ENCODE measurements at places on chromosomes 1 and 21.
A peak's percentile ranks its signal among the peaks of the same experiment; 100 is the strongest.

DNA sequence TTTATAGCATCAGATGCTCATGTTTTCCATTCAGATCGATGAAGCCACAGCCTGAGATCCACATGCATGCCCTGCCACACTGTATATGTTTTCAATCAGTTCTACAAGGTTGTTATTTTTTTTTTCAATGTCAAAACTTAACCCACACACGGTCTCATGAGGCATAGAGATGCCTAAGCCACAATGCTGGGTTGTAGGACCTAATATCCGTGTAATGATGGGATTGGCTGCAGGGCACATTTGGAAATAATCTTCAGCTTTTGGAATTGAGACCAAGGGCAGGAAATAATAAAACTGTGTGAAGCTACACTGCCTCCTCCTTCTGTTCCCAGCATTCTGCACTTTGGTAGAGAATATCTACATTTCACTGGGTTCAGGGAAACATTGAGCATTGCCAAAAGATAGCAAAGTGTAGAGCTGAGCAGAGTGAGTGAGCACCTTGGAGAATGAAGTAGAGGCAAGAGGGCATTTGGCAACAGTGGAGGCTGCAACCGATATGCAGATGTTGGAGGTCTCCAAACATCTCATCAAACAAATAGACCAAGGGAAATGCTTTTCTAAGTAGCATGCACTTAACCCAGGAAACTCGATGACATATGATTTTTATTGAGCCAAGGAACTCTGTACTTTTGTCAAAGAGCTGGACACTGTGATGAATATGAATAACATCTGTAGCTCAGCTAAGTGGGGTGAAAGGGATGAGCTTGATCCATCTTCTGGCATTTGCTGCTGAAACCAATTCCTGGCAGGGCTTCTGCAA lies 176.7 kb downstream of the LYPLAL1 start:
- DNase-seq: no peak

GRCh38 chr1:11804666-11805421 lies 920 bp downstream of the MTHFR start:
- peak; percentile 59 for DNase-seq

GRCh38 chr21:42406201-42406621 lies 2.5 kb downstream of the UBASH3A start:
- peak; percentile 65 for DNase-seq

DNA sequence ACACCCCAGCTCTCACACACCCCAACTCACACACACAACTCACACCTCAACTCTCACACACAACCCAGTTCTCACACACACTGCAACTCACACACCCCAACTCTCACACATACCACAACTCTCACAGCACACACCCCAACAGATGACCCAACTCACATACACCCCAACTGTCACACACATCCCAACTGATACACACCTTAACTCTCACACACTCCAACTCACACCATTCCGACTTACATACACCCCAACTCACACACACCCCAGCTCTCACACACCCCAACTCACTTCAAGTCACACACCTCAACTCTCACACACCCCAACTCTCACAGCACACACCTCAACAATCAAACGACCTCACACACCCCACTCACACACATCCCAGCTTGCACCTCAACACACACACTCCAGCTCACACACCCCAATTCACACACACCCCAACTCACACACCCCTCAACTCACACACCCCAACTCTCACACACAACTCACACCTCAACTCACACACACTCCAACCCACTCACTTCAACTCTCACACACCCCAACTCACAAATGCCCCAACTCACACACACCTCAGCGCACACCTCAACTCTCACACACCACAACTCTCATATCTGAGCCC lies 66.3 kb downstream of the SETD4 start:
- DNase-seq: no peak

DNA sequence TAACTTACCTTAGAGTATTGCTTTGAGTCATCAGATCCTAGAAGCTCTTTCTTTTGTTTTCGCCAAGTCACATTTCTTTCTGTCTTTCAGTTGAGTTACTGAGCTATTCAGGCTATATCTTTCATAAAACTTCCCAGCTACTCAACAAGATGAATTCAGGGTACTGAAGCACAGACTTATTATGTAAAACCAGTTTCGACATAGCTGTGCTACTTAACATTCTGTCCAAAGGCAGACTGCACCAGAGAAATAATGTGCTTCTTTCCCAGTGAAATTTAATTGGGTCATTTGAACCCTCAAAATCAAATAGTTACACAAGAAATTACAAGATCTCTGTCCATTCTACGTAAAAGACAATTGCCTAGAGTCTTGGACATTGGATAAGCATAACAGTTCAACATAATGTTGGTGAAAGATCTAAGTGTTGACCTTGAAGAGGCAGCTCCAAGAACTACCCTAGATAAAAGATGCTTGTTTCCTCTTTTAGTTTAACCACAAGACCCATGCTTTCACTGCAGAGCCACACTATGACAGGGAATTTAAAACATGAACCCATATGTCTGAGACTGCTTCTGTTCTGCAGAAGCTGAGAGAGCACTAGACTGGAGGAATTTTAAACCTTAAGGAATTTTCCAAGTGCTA lies 163.2 kb downstream of the LRRC40 start:
- DNase-seq: no peak

GRCh38 chr1:219347921-219348391 lies 174.3 kb downstream of the LYPLAL1 start:
- no peak for DNase-seq

DNA sequence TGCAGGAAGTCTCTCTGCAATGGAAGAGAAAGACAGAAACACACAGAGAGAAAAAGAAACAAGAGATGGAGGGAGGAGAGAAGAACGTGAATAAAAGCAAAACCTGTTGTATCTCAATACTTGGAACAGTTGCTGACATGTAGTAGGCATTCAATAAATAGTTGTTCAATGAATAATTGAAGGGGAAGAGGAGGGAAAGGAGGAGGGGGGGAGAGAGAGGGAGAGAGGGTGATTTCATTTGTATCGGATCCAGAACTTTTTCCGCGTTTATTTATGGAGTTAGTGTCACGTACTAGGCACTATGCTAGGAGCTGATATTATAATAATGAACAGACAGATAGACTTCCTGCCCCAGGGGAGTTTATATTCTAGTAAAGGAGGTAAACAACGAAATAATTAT lies 144.1 kb downstream of the OMA1 start:
- no peak for DNase-seq

DNA sequence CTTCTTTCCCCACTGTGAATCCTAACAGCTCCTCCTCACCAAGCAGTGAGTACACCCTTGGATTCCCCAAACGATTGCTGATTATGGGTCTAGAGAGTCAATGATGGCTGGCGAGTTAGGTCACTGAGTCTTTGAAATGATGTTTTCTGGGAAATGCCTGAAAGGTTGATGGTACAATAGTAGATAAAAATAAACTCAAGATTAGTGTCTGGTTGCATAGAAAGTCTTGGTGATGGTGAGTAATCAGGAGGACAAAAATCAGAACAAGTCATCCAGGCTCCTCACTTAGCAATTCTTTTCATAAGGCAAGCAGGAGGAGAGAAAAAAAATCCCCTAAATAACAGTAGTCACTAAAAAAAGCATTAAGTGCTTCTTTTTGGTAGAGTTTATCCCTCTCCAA lies 22.6 kb downstream of the HLX start:
- DNase-seq: no peak

DNA sequence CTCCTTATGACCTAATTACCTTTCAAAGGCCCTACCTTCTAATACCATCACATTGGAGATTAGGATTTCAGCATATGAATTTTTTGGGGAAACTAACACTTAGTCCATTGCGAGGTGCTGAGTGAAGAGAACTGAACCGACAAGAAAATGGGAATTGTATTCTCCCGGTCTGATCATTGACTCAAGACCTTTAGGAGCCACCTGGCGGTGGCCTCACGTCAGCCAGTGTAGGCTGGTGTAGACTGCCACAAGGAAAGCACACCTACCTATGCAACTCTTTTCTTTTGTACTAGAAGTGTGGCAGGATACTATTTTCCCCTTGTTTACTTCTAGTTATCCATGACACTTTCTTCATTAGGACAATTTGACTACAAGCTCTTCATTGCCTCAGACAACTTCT lies 333.5 kb upstream of the B3GALT2 start:
- DNase-seq: no peak

DNA sequence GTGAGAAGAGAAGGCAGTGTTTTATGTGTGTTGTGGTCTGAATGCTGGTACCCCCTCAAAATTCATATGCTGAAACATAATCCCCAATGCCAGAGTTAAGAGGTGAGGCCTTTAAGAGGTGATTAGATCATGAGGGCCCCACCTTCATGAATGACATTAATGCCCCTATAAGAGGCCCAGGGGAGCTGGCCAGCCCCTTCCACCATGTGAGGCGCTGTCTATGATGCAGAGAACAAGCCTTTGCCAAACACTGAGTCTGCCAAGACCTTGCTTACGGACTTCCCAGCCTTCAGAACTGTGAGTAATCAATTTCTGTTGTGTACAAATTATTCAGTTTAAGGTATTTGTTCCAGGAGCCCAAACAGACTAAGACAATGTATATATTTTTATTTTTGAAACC lies 20.2 kb downstream of the CAPZB start:
- DNase-seq: no peak
